ENCODE measurements at places on chromosomes 7 and 10.
A peak's percentile ranks its signal among the peaks of the same experiment; 100 is the strongest.

- no peaks in the 10 kb centered on the region for H3K4me1 ChIP-seq
- no peak overlapping the region for H3K27ac ChIP-seq
- no peaks in the 10 kb centered on the region for H3K36me3 ChIP-seq
- H3K27me3 ChIP-seq: peaks cover 22% of the 10 kb centered on the region
Observed at GRCh38 chr7:93442478-93443224, 131.9 kb downstream of the CALCR start.

- no peaks in the 10 kb centered on the region for H3K27me3 ChIP-seq
- peaks cover 4% of the 10 kb centered on the region for H3K4me1 ChIP-seq
Observed at GRCh38 chr7:39507866-39508551, 58.2 kb upstream of the YAE1 start.

- no peak for DNase-seq
- H3K4me3 ChIP-seq: no peak overlapping the region
- no peaks in the 10 kb centered on the region for H3K4me1 ChIP-seq
- H3K27me3 ChIP-seq: no peaks in the 10 kb centered on the region
- no peak overlapping the region for H3K27ac ChIP-seq
Observed at GRCh38 chr7:87375662-87376435, 30.4 kb downstream of the CROT start.

DNA sequence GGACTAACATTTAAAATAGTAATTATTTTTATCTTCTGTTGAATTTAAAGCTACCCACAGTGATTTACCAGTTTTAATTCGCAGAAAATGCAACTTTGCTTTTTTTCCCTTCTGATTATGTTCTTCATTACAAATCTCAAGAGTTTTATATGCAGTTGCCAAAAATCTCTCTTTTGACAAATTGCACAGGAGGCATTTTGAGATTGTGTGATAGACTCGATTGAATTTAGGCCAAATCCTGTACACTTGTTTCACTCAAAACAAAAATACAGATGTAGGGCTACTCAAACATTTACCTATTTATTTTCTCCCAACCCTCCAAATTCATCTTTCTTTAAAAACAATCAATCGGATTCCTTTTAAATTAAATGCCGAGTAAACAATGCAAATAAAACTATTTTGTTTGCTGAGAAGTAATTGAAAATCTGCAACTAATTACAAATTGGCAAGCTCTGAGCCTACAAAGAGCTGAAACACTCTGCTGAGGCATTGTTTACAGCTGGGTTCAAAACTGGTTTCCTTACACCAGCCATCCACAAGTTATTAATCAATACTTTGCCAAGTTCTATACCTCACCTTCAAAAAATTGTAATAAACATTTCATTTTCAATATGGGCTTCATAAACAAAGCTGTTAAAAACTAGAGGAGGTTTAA is 214.9 kb upstream of the TCF7L2 start:
- no peak for DNase-seq
- no peak overlapping the region for H3K4me3 ChIP-seq
- H3K27me3 ChIP-seq: no peaks in the 10 kb centered on the region

DNA sequence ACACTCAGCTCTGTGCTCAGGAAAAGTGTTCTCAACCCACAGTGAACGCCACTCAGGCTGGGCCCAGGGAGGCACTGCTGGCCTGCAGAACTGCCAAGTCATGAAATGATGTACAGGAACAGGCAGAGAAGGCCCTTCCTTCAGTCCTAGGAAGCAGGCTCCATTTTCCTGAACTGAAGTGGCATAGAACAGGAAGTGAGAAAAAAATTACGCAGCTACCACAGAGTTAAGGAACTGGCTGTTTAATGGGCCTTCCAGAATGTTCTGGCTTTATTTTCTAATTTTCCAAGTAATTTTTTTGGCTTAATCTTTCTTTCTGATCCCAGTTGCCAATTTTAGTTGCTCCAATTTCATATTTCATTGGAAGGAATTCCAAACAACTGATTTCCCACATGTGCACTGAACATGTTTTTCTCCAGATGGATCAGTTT is 39.3 kb downstream of the LRRC18 start:
- 0 out of 2 replicates have a peak, but pooled peaks cover 8% of the 10 kb centered on the region for H3K27me3 ChIP-seq
- H3K36me3 ChIP-seq: no peaks in the 10 kb centered on the region
- no peak overlapping the region for H3K4me3 ChIP-seq
- no peaks in the 10 kb centered on the region for H3K4me1 ChIP-seq
- H3K27ac ChIP-seq: no peak overlapping the region

- H3K36me3 ChIP-seq: no peaks in the 10 kb centered on the region
- no peaks in the 10 kb centered on the region for H3K27me3 ChIP-seq
- no peak for DNase-seq
- H3K4me3 ChIP-seq: no peak overlapping the region
- H3K27ac ChIP-seq: no peak overlapping the region
- H3K4me1 ChIP-seq: no peaks in the 10 kb centered on the region
Observed at GRCh38 chr7:30369879-30370278, 85.5 kb downstream of the ZNRF2 start.

- DNase-seq: no peak
- H3K27me3 ChIP-seq: no peaks in the 10 kb centered on the region
- peaks cover 20% of the 10 kb centered on the region for H3K36me3 ChIP-seq
- no peaks in the 10 kb centered on the region for H3K4me1 ChIP-seq
Observed at GRCh38 chr7:149257146-149257545, 4.8 kb upstream of the ZNF783 start.

DNA sequence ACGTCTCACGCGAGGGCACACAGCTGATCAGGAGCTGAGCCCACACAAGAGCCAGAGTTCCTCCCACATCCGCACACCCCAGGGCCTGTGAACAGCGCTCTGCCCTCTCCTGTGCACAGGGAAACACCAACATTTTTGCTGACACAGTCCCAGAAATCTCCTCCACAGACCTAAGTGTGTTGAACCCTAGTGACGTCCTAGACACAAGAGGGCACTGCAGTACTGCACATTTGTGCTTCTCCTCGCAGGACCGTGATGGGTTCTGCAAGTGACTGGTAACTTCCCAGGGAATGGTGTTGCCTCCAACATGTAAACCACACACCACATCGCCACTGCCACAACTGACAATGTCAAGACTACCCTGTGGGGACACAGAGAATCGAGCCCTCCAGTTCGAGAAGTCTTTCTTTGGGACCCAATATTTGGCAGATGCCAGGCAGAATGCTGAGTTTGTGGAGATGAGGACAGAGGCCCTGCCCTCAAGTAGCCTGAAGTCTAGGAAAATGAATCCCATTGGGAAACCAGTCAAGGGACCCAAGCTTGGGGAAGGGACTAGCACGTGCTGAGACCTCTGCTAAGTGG is 170.3 kb downstream of the PAXIP1 start:
- no peak overlapping the region for H3K27ac ChIP-seq
- H3K4me1 ChIP-seq: no peaks in the 10 kb centered on the region
- H3K36me3 ChIP-seq: no peaks in the 10 kb centered on the region

- peaks cover 18% of the 10 kb centered on the region for H3K27me3 ChIP-seq
- no peak overlapping the region for H3K27ac ChIP-seq
- H3K36me3 ChIP-seq: no peaks in the 10 kb centered on the region
- H3K4me1 ChIP-seq: peaks cover 18% of the 10 kb centered on the region
- no peak overlapping the region for H3K4me3 ChIP-seq
Observed at GRCh38 chr10:79046326-79046725, 22.4 kb upstream of the ZMIZ1 start.

DNA sequence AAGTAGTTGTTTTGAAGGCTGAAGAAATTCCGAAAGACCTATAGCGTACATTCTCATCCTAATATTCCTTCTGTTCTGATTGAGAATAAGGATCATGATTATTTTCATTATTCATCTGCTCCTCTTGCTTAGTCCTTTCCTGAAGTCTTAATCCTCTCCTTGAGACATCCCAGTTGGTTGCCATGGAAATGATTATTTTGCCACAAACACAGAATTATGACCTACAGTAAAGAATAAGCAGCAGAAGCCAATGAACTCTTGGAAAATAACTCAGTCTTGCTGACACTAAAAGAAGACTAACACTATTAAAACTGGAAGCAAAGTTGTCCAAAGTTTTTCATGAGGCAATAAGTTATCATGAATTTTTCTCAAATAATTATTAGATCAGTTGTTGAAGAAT is 47.8 kb upstream of the JAZF1 start:
- H3K4me1 ChIP-seq: peaks cover 6% of the 10 kb centered on the region
- H3K27me3 ChIP-seq: no peaks in the 10 kb centered on the region
- H3K36me3 ChIP-seq: no peaks in the 10 kb centered on the region
- H3K4me3 ChIP-seq: no peak overlapping the region
- no peak overlapping the region for H3K27ac ChIP-seq
- no peak for DNase-seq

GRCh38 chr7:91089382-91089963 is 174.8 kb upstream of the FZD1 start:
- H3K4me3 ChIP-seq: no peak overlapping the region
- no peaks in the 10 kb centered on the region for H3K27me3 ChIP-seq
- no peaks in the 10 kb centered on the region for H3K4me1 ChIP-seq
- no peaks in the 10 kb centered on the region for H3K36me3 ChIP-seq
- H3K27ac ChIP-seq: no peak overlapping the region

GRCh38 chr7:122951006-122951405 is 44.5 kb downstream of the TAS2R16 start:
- H3K4me1 ChIP-seq: peaks cover 9% of the 10 kb centered on the region
- H3K27ac ChIP-seq: no peak overlapping the region
- peak; percentile 42 for DNase-seq
- H3K27me3 ChIP-seq: no peaks in the 10 kb centered on the region
- no peaks in the 10 kb centered on the region for H3K36me3 ChIP-seq
- H3K4me3 ChIP-seq: no peak overlapping the region

- H3K36me3 ChIP-seq: peaks cover 29% of the 10 kb centered on the region
- H3K4me1 ChIP-seq: peaks cover 28% of the 10 kb centered on the region
- DNase-seq: no peak
- no peak overlapping the region for H3K4me3 ChIP-seq
Observed at GRCh38 chr7:66157060-66157459, 42.4 kb downstream of the CRCP start.

DNA sequence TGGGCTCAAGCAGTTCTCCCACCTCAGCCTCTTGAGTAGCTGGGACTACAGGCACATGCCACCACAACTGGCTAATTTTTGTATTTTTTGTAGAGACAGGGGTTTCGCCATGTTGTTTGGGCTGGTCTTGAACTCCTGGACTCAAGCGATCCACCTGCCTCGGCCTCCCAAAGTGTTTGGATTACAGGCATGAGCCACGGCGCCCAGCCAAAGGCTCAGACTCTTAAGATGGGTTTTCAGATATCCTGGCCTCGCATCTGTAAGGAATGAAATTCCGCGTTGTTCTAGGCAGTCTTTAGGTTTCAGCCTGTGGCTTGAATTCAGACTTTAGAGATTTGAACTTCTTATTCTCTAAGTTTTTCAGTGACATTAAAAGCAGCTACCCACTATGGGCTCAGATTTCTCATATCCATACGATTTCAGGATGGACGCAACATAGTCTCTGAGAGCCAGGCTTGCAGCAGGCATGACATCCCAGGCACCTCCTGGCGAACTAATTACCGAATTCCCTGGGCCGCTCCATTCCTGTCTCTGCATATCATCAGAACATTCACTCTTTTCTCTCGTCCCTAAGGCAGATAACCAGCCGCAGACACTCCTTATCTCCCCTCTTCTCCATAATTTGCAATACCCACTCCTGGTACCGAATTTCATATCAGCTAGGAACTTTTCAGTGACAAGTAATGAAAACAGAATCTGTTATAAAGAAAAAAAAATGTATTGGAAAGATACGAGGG is 29.7 kb downstream of the IL15RA start:
- H3K27ac ChIP-seq: no peak overlapping the region
- H3K4me3 ChIP-seq: no peak overlapping the region
- H3K36me3 ChIP-seq: no peaks in the 10 kb centered on the region
- H3K4me1 ChIP-seq: peaks cover 14% of the 10 kb centered on the region
- no peak for DNase-seq

DNA sequence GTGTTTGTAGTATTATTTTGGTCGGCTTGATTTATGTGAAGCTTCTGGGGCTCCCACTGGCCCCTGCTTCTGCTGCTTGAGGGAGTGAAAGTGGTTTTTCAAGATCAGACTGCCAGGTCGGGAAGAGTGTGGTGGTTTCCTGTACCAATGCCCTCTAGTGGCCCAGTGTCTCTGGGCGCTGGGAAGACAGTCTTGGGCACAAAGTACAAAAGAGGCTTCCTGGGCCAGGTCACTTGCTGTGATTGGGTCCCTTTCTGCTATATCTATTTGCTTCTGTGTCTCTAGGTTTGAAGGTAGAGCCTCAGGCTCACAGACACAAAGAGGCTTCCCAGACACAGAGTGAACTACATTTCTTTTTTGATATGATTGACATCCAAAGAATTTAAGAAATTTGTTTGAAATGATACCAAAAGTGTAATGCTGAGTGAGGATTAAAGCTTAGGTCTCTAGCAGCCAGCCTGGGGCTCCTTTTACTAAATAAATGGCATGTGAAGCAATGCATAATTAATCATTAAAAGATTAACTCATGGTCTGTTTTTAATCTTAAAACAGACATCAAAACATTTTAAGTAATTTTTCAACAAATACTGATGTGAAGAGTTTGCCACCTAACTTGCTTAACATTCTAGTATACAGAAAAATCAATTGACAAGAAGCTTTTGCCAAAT is 36.3 kb downstream of the ABCB1 start:
- no peaks in the 10 kb centered on the region for H3K27me3 ChIP-seq
- no peak overlapping the region for H3K27ac ChIP-seq
- DNase-seq: peak; percentile 38
- H3K36me3 ChIP-seq: no peaks in the 10 kb centered on the region

GRCh38 chr10:93841961-93842360 is 51.8 kb upstream of the SLC35G1 start:
- no peaks in the 10 kb centered on the region for H3K4me1 ChIP-seq
- H3K27ac ChIP-seq: no peak overlapping the region
- H3K36me3 ChIP-seq: no peaks in the 10 kb centered on the region
- H3K27me3 ChIP-seq: no peaks in the 10 kb centered on the region
- no peak for DNase-seq

GRCh38 chr7:48411619-48412018 is 240.4 kb downstream of the ABCA13 start:
- DNase-seq: no peak
- no peaks in the 10 kb centered on the region for H3K36me3 ChIP-seq
- H3K27ac ChIP-seq: no peak overlapping the region
- no peaks in the 10 kb centered on the region for H3K27me3 ChIP-seq
- H3K4me1 ChIP-seq: no peaks in the 10 kb centered on the region

- H3K4me3 ChIP-seq: no peak overlapping the region
- peaks cover 40% of the 10 kb centered on the region for H3K27me3 ChIP-seq
- no peaks in the 10 kb centered on the region for H3K36me3 ChIP-seq
- peaks cover 4% of the 10 kb centered on the region for H3K4me1 ChIP-seq
- H3K27ac ChIP-seq: no peak overlapping the region
Observed at GRCh38 chr7:150733482-150734095, 3.6 kb upstream of the GIMAP5 start.

DNA sequence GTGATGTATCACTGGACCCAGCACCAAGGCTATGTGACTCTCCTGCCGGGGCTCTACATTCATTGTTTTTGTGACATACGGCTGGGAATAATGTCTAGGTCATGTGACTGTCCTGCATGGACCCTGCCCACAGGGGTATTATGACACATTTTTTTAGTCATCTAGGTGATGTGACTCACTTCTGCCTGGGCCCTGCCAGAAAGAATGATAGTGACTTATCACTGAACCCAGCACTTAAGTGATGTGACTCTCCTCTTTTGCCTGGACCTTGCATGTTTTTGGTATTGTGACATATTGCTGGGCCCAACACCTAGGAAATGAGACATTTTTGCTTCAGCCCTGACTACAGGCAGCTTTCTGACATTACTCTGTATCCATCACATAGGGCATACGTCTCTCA is 51.1 kb upstream of the ZNF107 start:
- H3K36me3 ChIP-seq: no peaks in the 10 kb centered on the region
- no peaks in the 10 kb centered on the region for H3K27me3 ChIP-seq
- H3K4me1 ChIP-seq: no peaks in the 10 kb centered on the region
- no peak overlapping the region for H3K27ac ChIP-seq
- H3K4me3 ChIP-seq: no peak overlapping the region

Measured in HCT116 (cell line).